Suppressor macrophage treated with lipopolysaccharide for 4 hours (primary cell): ENCODE measurements at places on chromosomes 12 and 14.

GRCh38 chr12:94309373-94309772 is 150.3 kb downstream of the CEP83 start:
- DNase-seq: peak; percentile 27

DNA sequence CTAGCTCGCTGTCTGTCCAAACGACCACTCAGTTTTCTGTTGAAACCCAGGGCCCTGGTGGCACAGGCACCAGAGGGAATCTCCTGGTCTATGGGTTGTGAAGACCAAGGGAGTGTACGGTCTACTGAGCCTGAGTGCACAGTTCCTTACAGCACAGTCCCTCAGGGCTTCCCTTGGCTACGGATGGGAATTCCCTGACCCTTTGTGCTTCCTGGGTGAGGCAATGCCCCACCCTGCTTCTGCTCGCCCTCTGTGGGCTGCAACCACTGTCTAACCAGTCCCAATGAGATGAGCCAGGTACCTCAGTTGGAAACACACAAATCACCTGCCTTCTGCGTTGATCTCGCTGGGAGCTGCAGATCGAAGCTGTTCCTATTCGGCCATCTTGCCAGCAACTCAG is 22.6 kb downstream of the GPHN start:
- DNase-seq: no peak

DNA sequence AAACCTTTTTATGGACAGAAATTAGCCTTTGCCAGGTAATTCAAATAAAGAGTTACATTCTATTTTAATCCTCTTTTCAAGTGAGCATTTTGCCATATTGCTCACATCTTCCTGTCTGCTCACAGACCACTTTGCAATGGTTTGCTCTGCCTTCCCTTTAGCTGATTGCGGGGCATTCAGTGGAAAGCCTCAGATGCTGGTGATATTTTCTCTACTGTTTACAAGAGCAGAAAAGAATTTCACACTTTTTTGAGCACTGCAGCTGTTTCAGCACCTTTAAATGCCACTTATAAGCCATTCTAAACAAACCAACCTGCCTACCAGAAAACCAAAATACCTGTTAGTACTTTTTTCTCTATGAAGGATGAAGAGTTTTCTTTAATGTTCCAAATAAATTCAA is 195.7 kb upstream of the LRIG3 start:
- no peak for DNase-seq

DNA sequence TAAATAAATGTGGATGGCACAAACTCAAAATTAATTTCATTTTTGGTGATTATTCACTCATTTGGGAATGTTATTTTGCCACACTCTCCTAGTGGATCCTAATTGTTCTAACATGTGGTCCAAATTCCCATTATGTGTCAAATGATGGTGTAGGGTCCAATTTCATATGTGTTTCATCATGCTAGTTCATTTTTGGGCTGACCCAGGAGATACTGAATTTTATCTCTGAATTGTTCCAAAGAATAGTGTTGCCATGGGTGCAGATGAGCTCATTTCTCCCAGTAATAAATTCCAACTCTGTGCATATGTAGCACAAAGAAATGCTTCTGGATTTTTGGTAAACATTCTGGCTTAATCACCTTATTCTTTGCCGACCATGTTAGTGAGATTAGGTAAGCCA is 23.5 kb upstream of the SEL1L start:
- no peak for DNase-seq

DNA sequence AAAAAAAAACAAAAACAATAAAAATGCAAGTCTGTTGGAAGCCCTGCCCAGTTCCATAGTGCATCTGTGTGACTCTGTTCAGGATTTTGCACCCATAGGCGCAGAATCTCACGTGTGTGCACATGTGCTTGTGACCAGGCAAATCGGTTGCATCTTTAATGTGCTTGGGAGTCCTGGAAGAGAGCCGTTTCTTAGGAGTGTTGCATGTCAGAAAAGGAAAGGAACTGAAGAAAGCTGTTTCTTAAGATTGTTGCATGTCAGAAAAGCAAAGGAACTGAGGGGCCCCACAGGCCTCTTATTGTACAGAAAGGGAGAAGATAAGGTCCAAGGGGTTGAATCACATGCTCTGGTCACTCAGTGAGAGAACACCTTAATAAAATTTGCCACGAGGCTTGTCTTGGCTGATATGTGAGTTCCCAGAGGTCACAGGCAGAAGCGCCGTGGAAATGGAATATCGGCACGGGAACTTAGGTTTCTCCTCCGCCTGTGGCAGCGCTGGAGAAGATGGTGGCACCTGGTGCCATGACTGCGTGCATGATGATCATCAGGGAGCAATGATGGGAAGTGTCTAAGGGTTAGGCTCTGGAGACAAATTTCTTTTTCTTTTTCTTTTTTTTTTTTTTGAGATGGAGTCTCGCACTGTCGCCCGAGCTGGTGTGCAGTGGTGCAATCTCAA is 90.0 kb downstream of the LRRC74A start:
- peak; percentile 25 for DNase-seq

GRCh38 chr14:24888532-24888931 is 161.4 kb downstream of the STXBP6 start:
- peak; percentile 11 for DNase-seq

DNA sequence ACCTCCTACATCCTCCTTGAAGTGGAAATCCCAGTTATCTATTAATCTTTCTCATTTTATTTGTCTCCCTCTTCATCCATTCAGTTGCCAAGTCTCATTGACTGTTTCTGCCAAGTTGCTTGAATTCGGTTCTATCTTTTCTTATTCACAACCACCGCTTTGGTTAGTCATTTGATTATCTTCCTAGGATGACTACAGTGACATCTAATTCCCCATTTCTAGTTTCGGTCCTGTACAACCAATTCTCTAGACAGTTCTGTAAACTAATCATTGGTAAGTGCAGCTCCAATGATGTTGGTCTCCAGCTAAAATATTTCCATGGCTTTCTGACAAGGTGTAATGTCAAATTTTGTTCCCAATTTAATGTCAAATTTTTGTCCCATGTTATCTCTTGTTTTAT is 220.1 kb downstream of the ADAMTS20 start:
- no peak for DNase-seq

- DNase-seq: peak; percentile 47
Measured at GRCh38 chr12:124829008-124829707, 34.5 kb downstream of the SCARB1 start.

- no peak for DNase-seq
Measured at GRCh38 chr12:3335078-3335487, 155.9 kb upstream of the PRMT8 start.

GRCh38 chr14:30587141-30587540 is 28.2 kb downstream of the G2E3 start:
- no peak for DNase-seq

- no peak for DNase-seq
Measured at GRCh38 chr12:84756961-84757360, 155.6 kb downstream of the SLC6A15 start.

DNA sequence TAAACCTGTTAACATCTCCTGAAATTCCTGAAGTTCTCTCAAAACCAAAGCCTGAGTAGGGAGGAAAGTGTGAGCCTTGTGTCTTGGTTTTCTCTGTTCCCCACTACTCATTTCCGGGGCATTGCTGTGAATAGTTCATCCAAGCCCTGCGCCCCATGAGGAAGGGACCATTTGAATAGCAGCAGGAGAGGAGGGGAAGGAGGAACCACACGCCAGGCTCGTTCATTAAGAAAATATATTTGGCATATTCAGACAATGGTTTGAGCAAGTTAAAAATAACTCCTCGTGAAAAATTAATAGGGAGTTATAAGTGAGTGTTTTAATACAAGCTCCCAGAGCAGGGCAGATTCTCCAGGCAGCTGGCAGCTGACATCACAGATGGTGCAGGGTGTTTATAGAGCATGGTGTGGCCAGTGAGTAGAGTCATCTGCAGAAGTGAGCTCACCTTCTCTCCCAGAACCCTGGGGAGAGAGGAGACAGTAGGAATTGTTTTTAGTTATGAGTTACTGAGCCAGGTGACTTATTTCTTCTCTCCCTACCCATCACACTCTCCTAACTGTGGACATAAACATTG is 29.5 kb upstream of the CISTR start:
- DNase-seq: no peak

- DNase-seq: no peak
Measured at GRCh38 chr12:107108995-107109508, 15.7 kb upstream of the CRY1 start.

- DNase-seq: peak; percentile 23
Measured at GRCh38 chr12:42172441-42173210, 28.0 kb upstream of the GXYLT1 start.

GRCh38 chr14:20807304-20808161 is 4.9 kb upstream of the RNASE1 start:
- DNase-seq: no peak

- no peak for DNase-seq
Measured at GRCh38 chr12:99302874-99303273, 344.7 kb upstream of the GARIN6 start.

- DNase-seq: peak; percentile 6
Measured at GRCh38 chr12:30691122-30691879, 4.4 kb downstream of the IPO8 start.

DNA sequence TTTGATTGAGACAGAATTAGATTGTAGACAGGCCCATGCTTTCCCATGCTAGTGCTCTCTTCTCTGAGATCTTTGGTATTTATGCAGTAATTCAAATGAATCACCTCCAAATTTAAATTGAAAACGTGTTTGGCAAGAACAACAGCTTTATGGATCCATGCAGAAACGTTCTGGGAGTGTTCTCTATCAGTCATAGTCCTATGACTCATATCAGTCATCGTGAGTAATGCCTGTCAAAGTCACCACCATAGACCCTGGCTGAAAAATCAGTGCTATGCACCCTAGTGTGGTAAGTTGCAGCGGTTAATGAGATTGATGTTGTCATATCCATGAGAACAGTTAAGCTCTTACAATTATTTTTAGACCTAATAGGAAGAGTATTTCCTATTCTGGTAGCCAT is 90.1 kb upstream of the FOXG1 start:
- DNase-seq: peak; percentile 5

GRCh38 chr12:128474916-128475315 is 207.9 kb downstream of the TMEM132C start:
- DNase-seq: no peak

DNA sequence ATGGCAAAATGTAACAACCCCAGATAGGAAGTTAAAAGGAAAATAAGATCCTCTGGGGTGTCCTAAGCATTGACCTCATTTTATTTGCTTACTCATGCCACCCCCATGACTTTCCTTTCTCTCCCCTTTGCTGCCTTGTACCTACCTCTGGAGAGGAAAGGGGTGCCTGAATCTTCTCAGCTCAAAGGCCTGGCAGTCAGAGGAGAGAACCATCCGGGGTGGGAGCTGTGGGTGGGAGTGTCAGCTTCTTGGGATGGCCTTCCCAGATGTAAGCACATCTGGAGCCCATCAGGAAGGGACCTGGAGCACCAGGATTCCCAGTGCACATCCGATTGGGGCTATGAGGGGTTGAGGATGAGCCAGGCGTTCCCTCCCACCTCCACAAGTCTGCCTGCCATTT is 5.2 kb upstream of the ITGA5 start:
- no peak for DNase-seq

GRCh38 chr14:80404413-80404812 is 193.1 kb upstream of the DIO2 start:
- DNase-seq: no peak
